Right cardiac atrium (tissue), 5 donors: ENCODE measurements at places on chromosomes 12 and 14.

GRCh38 chr12:46210873-46211439 lies 57.9 kb downstream of the SLC38A1 start:
- DNase-seq, result no peak

DNA sequence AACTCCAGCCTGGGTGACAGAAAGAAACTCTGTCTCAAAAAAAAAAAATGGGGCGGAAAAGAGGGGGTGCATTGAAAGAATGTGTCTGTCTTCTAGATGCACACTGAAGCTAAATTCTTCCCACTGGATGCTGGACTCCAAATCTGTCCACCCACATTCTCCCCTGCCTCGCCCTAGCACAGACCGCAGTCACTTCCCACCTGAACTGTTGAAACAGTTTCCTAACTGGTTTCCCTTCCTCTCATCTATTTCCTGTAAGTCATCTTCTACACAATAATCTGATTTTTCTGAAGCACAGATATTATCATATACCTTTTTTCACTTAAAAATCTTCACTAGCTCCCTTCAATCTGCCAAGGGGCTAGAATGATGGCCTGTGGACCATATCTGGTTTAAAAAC lies 1.5 kb upstream of the HCAR1 start:
- no peak for DNase-seq

GRCh38 chr12:106919910-106920544 lies 35.7 kb upstream of the TMEM263 start:
- no peak for DNase-seq

GRCh38 chr14:41634286-41634685 lies 27.6 kb downstream of the LRFN5 start:
- no peak for DNase-seq

DNA sequence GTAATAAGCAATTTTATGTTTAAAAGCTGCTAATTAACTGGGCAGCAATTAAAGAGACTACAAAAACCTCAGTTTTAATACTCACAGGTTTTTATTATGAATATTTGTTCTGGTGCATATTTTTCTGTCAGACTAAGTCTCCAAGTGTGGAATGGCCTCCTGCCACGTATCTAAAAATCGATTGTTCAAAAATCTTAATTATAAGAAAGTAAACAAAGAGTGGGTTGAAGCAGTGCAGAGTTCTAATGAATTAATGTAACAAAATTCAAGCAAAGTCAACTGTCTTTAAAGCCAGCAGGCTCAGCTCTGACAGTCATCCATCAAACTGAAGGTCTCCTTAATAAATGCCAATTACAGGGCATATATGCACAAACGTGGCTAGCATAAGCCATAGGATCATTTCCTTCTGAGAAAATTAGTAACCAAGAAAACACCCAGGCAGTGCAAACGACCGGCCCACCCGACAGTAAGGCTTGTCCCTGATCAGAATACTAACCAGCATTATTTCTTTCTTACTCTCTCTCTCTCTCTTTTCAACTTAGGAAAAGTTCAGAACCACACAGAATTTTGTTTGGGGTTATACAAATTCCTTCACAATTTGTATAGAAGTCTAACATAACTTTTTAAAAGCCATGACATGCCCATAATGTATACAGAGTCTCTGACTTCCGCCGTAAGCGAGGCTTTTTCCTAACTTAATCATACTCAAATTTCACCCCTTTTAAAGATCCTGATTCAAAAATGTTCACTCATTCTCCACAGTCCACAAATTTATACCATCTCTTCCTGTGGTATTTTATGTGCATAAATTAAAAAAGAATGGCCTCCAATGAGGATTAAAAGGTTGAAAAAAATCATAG lies 83.8 kb downstream of the SLC25A21 start:
- DNase-seq, result no peak

GRCh38 chr14:63282997-63283883 lies 35.5 kb downstream of the GPHB5 start:
- DNase-seq, result no peak
